ENCODE measurements at places on chromosomes 1 and 21.

- DNase-seq: no peak
Measured at GRCh38 chr1:82392513-82392912, 591.8 kb downstream of the ADGRL2 start.

GRCh38 chr1:111754984-111755330 lies 744 bp upstream of the DDX20 start:
- peak; percentile 75 for DNase-seq

DNA sequence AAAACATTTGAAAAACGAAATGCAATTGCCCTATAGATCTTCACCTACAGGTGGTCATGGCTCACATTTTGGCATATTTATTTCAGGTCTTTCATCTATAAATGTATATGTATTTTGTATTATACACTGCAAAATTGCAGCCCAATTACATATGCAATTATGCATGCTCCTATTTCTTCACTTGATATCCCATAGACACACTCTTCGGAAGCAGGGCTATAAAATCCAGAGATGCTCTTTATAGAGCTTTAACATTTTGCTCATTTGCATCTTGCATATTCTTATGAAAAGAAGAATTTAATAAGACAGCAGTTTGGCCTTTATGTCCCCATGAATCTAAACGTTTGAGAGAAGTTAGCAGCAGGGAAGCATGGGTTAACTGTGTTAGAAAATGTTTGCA lies 44.7 kb upstream of the PALMD start:
- DNase-seq: no peak

- DNase-seq: no peak
Measured at GRCh38 chr21:43618940-43619339, 40.3 kb downstream of the HSF2BP start.

GRCh38 chr1:190022709-190023108 lies 455.0 kb downstream of the BRINP3 start:
- DNase-seq: no peak

DNA sequence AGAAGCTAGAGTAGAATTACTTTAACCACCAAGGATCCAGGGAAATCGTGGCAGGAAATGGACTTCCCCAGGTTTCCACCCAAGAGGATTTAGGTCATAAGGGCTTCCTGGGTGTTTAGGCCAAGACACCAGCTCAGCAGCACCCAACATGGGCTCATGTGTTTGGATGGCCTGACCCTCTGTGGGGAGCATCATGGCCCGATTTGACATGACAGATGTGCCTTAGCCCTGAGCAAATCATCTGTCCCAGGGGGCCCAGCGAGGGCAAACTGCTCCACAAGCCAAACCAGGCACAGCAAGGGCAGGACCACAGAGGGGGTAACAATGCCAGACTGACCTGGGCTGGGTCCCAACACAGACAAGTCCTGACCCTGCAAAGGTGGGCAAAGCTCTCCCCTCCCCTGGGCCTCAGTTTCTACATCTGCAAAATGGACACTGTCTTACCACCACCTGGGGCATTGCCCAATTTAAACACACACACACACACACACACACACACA lies 232.8 kb downstream of the MATN1 start:
- no peak for DNase-seq

- no peak for DNase-seq
Measured at GRCh38 chr21:41681939-41682718, 84.7 kb downstream of the RIPK4 start.

GRCh38 chr1:236018885-236019453 lies 45.9 kb downstream of the NID1 start:
- no peak for DNase-seq

- no peak for DNase-seq
Measured at GRCh38 chr21:27525780-27526179, 558.9 kb upstream of the ADAMTS5 start.

GRCh38 chr1:147700042-147701006 lies 30.0 kb upstream of the ACP6 start:
- peak; percentile 41 for DNase-seq

Data from hepatic stellate cell (primary cell).